ENCODE measurements at places on chromosomes 12 and 14.
A peak's percentile ranks its signal among the peaks of the same experiment; 100 is the strongest.

DNA sequence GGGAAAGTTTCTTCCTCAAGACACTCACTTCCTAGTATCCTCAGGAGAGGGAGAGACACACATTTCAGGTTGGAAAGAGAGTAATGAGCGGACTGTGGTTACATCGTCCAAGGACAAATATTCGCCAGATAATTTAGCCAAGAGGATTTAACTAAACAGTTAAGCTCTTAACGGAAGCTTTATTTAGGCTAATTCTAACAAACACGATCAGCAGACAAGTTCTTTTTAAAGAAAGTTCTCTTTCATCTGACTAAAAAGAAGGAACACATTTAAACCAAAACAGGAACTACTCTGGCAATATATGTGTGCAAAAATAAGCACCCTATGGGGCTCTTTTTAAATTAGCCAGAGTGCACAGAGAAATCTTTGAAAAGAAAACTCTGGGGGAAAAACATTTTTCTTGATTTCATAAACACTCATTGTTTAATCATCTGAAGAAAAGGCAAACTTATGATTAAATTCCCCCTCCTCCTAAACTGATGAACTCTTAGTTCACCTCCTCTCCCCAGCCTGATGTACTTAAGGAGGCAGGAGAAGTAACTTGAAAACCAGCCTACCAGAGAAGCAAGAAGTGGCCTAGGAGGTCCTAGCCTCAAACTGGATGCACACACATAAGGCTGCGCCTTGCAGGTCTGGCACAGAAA, 13.3 kb upstream of the BTG1 start:
- no peak for DNase-seq

DNA sequence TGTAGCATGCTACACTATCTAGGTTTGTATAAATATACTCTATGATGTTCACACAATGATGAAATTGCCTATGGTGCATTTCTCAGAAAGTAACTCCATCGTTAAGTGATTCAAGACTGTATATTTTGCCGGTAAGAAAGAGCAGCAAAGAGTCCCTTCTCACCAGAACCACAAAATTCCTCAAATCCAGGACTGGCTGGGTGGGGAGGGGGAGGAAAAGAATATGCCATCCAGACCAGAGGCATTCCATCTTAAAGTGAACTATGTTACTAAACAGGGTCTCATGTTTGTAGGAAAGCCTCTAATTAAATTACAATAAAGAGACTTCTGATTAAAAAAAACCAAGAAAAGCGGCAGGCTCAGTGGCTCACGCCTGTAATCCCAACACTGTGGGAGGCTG, 11.5 kb downstream of the UBE2N start:
- no peak for DNase-seq

- peak; percentile 79 for DNase-seq
Observed at GRCh38 chr14:31205681-31206535, 1.7 kb downstream of the HECTD1 start.

DNA sequence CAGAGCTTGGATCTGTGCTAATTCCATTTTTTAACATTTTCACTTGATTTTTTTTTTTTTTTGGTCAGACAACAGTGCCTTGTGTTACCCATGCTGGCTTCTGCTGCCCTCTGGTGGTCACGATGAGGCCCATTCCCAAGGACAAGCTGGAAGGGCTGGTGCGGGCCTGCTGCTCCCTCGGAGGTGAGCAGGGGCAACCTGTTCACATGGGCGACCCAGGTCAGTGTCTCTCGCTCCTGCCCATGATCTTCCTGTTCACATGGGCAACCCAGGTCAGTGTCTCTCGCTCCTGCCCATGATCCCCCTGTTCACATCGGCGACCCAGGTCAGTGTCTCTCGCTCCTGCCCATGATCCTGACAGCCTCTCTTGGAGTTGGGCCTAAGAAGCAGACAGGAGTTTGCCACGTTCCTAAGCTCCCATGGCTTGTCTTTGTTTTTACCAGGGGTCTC, 59.4 kb downstream of the DGLUCY start:
- peak; percentile 64 for DNase-seq

GRCh38 chr12:46209914-46210872, 58.6 kb downstream of the SLC38A1 start:
- peak; percentile 44 for DNase-seq

DNA sequence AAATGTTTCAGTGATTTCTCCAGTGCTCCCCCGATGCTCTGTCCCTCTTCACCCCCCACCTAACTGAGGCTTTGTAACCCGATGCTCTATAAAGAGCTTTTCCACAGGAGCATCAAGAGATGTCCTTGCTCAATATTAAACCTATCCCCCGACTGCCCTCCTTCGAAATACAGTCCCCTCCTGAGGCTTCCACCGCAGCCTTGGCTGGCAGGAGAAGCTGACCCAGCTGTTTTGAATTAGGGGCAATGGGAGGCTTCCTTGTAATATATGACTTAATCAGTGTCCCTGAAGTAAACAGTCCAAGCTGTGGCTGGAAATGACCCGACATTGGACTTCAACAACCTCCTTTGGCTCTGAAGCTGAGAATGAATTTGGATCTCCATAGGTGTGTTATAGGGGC, 62.4 kb downstream of the TMEM30B start:
- DNase-seq, result no peak

DNA sequence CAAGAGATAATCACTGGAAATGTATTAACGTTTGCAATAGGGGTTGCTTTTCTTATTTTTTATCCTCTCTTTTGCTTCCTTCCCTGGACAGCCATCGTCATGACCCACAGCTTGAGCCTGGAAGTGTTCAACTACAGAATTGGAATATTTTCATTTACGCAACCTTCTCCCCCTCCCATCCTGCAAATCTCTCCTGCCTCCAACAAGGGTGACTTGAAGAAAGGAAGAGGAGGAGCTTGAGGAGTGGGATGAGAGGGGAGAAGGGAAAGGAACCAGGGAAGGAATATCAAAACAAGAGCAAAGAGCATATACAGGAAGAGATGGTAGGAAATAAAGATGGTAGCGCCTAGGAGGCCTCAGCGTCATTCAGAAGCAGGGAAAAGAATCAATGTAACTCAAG, 1.6 kb upstream of the MANSC4 start:
- no peak for DNase-seq

DNA sequence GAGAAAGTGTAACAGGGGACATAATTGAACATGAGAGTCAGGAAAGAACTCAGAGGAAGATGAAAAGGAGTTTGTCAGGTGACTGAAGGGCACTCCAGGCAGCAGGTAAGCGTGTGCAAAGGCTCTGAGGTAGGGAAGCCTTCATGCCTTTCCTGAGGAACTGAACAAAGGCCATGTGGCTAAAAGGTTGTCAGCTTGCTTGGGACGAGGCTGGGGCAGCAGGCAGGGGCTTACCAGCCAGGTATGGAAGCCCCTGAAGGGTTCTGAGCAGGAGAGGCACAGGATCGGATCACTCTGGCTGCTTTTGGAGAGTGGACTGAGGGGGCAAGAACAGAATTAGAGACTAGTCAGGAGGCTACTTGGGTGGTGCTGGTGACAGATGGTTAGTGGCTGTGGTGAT, 5.2 kb downstream of the LPCAT3 start:
- DNase-seq, result no peak

- no peak for DNase-seq
Observed at GRCh38 chr14:101917413-101918017, 46.9 kb upstream of the DYNC1H1 start.

GRCh38 chr12:108135627-108136026, 6.5 kb downstream of the WSCD2 start:
- no peak for DNase-seq

DNA sequence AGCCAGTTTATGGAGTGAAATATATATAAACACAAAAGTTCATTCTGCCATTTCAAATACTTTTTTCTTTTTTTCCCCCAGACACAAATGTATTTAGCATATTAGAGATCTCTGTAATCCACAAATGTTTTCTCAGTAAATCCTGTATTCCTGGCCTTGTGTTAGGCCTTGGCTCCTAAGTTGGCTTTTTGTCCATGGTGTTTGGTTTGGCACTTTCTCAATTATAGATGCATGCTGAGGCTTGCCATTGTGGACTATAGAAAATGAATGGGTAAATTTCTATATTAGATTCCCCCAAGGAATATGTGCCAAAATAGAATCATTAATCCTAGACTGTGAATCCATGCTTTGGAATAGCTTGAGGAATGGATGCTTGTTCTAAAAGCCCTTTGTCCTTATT, 17.0 kb downstream of the RIC8B start:
- no peak for DNase-seq

GRCh38 chr14:19743256-19743655, at the start of gene OR4Q3:
OR4Q3 (plus strand) TSS chr14:19743571.
- DNase-seq, result peak; percentile 0

- DNase-seq, result no peak
Observed at GRCh38 chr14:105855893-105856675, 329.7 kb downstream of the TMEM121 start.

GRCh38 chr12:109725321-109726105, 11.9 kb downstream of the FAM222A start:
- DNase-seq, result no peak

DNA sequence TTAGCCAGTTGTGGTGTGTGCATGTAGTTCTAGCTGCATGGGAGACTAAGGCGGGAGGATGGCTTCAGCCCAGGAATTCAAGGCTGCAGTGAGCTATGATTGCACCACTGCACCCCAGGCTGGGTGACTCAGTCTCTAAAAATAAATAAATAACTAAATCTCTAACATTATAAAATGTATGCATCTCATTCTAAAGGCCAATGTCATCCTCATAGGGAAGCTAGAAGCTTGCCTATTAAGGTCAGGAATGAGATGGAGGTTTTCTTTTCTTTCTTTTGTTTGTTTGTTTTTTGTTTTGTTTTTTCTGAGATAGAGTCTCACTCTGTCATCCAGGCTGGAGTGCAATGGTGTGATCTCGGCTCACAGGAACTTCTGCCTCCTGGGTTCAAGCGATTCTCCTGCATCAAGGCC, 48.8 kb upstream of the PAPLN start:
- DNase-seq, result no peak

DNA sequence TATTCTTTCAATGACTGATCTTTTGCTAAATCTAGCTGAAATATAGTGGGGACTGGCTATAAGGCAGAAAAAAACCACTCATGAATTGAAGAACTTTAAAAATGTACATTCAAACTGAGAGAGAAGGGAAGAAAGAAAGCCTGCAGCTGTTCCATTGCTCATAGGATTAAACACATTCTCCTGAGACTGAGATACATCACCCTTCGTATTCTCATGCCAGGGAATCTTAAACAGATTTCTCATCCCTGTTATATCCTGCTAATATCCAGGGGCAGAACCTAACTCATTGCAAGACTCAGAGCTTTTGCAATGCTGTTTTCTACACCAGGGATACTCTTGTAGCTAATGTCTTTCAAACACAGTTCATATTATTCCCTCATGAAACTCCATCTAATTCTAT, 67.2 kb upstream of the ACSS3 start:
- DNase-seq, result no peak

- no peak for DNase-seq
Observed at GRCh38 chr12:59079472-59079871, 159.2 kb upstream of the LRIG3 start.

DNA sequence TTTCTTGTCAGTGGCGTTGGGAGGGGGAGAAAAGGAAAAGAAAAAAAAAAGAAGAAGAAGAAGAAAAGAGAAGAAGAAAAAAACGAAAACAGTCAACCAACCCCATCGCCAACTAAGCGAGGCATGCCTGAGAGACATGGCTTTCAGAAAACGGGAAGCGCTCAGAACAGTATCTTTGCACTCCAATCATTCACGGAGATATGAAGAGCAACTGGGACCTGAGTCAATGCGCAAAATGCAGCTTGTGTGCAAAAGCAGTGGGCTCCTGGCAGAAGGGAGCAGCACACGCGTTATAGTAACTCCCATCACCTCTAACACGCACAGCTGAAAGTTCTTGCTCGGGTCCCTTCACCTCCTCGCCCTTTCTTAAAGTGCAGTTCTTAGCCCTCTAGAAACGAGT, 1.9 kb downstream of the ASCL1 start:
- DNase-seq, result no peak

DNA sequence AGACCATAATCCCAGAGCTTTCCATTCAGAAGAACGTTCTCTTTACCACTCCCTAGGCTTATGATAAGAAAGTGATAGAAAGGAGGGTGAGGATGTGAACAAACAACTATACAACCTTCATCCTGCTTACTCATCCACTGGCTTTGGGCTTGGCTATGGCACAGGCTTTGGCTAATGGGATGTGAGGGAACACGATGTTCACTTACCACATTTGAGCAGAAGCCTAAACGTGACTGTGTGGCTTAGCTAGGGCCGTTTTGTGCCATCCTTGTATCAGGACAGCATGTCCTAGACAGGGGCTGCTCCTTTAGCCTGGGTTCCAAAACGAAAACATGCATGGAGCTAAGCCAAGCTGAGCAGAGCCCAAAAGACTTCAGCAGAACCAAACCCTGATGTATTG, 118.6 kb upstream of the CCDC175 start:
- DNase-seq, result no peak

DNA sequence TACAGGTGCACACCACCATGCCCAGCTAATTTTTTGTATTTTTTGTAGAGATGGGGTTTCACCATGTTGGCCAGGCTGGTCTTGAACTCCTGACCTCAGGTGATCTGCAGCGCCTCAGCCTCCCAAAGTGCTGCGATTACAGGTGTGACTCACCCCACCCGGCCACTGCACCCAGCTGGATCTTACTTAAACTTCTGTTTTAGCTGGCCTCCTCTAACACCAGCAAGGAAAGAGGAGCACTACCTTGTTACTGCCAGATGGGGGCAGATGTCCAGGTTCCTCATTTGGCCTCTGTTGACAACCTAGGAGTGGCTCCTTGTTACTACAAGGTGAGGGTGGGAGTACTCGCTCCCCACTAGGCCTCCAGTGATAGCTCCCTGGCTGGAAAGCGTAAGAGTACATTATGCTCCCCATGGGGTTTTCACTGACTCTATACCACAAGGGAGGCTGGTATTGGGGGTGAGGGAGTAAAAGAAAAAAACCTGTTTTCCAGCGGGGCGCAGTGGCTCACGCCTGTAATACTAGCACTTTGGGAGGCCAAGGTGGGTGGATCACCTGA, 13.2 kb upstream of the ARF6 start:
- peak; percentile 72 for DNase-seq

- DNase-seq, result no peak
Observed at GRCh38 chr12:127422935-127423566, 843.9 kb upstream of the TMEM132C start.

DNA sequence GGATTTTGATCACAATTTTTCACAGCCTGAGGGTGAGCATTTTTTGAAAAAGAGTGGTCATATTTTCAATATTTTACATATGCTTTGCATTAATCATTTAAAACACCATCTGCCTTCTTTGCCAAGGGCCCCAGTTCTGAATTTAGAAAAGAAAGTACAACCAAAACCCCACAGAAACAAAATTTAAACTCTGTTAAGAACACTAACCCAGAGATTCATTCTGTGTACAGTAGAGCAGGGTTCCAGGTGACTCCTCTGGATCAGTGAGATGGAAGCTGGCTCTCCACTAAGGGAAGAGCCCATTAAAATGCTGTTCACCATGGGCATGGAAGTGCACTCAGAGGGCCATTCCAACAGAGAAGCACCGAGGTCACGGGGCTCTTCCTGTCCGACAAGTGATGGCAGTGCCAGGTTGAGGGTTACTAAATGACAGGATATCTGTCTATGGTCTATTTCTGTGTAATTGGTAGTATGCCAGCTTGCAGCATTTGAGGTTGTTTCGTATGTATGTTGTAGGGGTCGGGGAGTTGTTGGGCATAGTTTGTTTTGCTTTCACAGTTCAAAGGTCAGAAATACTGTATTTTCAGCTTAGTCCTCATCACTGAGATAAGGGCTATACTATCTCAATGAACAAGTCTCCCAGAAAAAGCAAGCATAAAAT, 95.9 kb downstream of the SLC35F4 start:
- DNase-seq, result no peak
